ENCODE measurements at places on chromosomes 5 and 9.

- DNase-seq: no peak
Measured at GRCh38 chr5:24226479-24226878, 418.3 kb downstream of the CDH10 start.

DNA sequence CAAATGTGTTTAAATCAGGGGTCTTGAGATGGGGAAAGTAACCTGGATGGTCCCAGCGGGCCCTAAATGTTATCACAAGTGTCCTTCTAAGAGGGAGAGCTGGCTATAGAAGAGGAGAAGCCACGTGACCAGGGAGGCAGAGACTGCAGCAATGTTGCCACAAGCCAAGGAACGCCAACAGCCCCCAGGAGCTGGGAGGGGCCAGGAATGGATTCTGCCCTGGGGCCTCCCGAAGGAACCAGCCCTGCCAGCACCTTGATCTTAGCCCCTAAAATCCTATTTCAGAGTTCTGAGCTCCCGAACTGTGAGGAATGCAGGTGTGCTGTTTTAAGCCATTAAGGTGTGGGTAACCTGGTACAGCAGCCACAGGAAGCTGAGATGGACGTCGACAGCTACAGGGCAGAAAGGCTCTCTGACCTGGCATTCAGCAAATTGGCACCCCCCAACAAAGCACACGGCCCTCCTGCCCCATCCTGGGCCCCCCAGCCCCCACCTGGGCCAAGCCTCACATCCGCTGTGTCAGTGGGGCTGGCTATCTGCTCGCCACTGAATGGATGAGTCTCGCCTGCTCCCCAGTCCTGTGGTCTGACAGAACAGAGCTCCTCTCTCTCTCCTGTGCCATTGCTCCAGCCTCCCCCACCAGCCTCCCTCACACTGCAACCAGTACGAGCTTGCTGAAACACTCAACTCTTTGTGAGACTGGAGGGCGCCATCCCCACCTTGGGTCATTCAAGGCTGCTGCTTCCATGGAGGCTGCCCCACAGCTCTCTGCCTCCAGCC lies 78.8 kb downstream of the ADAMTS2 start:
- no peak for DNase-seq

DNA sequence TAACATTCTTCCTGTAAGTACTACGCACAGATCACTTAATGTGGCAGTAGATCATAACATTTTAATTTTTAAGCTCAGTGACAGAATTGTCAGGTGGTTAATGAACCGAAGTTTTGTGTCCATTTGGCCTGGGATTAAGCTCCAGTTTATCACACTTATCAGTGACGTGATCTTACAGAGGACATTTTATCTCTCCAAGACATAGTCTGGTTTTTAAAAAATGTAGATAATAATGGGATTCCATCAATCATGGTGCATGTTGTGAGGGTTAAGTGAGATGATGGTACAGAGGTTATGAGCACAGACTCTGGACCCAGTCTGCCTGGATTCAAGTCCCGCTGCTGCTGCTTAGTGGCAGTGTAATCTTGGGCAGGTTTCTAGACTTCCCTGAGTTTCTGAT lies 66.0 kb upstream of the ZFAND5 start:
- no peak for DNase-seq

DNA sequence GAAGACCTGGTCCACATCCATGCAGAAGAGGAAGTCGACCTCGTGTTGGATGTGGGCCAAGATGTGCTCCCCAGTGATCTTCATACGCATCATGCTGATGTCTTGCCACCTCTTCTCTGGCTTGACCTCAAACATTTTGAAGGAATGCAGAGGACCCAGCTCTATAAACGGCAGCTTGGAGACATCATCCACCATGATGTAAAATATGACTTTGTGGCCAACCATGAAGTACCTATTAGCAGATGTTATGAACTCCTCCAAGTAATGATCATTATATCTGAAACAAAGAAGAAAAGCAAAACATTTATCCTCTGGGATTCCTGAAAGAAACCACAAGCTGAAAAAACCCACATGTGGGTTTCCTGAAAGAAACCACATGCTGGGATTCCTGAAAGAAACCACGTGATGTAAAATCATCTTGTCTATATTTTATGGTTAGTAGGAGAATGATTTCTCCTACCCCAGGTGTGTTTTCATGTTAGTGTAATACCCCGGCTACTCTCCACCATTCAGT lies 52.3 kb downstream of the GGTA1 start:
- DNase-seq: no peak

All from left kidney (tissue), 8 donors.